ENCODE measurements at places on chromosomes 11 and 22.
A peak's percentile ranks its signal among the peaks of the same experiment; 100 is the strongest.

DNA sequence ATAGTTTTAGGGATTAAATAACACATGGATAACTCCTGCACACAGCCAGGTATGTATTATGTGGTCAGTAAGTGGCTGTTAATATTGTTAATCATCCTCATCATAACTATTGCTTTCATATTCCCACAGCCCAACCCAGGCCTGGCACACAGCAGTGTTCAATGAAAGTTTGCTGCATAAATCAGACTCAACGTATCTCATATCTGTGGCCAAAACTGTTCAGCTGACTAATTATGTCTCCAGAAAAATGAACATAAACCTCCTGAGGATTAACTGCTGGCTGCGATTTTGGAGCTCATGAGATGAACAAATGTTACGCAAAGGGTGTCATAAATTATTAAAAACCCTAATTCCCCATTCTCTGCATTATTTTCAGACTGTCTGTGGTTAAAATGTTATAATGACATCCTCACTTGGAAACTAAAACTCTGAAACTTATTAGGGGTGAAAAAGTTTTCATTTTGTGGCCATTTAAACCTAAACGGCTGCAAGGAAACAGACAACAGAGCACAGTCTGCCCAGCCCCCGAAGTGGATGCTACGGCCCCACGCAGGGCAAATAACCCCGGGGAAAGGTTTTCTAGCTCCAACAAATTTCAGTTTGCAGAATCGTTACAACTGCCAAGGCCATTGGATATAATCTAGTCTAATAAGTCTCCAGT, 17.3 kb downstream of the ABCC8 start:
- DNase-seq, result no peak

DNA sequence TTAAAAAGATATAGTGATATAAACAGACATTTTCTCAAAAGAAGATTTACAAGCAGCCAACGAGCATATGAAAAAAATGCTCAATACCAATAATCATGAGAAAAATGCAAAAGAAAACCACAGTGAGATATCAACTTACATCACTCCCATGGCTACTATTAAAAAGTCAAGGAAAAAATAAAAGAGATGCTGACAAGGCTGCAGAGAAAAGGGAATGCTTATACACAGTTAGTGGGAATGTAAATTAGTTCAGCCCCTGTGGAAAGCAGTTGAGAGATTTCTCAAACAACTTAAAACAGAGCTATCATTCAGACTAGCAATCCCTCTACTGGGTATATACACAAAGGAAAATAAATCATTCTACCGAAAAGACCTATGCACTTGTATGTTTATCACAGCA, 97.1 kb upstream of the CARD18 start:
- DNase-seq, result no peak

DNA sequence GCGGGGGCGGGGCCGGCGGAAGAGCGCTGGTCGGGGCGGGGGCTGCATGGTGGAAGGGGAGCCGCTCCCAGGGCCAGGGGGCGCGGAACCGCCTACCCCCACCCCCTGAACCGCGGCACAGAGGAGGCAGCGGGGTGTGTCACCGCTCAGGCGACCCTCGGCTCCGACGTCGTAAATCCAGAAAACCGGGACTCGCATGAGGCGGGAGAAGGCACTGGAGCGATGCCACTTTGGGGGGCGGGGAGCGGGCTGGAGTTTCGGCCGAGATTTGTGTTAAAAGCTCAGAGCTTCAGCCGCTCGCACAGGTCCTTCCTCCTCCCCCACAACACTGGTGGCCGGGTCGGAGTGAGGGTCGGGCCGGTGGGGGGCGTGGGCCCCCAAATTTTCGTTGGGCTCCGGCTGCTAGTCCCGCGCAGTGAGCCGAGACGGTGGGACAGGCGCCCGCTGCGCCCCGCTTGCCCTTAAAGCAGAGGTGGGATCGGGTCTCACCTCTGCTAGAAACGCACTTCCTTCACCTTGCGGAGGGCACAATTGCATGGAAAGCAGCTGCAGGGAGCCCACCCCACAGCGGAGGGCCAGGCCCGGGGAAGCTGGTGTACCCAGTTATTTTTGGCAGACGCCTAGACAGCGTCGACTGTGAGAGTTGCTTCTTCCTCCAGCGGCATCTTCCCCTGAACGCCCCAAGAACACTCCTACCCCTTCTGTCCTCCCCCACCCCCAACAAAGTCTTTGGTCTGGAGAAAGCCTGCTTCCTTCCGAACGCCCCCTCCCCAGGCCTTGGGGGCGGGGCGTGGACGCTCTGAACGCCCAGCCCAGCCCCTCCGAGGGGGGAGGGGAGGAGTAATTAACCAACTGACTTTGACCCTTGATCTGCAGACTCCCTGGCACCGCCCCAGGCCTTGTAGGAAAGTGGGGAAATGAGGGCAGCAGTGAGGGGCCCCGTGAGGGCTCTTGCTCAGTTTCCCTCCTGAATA, 1.1 kb downstream of the OVOL1 start:
- DNase-seq, result peak; percentile 64

GRCh38 chr11:8097062-8097461, 16.1 kb downstream of the TUB start:
- no peak for DNase-seq

GRCh38 chr11:73152086-73152853, 10.2 kb upstream of the FCHSD2 start:
- DNase-seq, result no peak

GRCh38 chr11:24739637-24740036, 242.8 kb downstream of the LUZP2 start:
- DNase-seq, result no peak

DNA sequence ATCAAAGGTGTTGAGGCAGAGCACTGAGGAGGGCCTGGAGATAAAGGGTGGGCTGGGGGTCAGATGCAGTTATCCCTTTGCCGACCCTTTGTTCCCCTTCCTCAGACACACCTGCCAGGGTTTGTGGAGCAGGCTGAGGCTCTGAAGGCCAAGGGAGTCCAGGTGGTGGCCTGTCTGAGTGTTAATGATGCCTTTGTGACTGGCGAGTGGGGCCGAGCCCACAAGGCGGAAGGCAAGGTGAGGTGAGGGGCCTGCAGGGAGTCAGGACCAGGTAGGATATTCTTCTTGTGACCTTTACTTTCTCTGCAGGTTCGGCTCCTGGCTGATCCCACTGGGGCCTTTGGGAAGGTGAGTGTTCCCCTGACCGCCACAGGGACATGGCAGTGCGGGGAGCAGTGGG, 2.6 kb downstream of the PRDX5 start:
- DNase-seq, result no peak

DNA sequence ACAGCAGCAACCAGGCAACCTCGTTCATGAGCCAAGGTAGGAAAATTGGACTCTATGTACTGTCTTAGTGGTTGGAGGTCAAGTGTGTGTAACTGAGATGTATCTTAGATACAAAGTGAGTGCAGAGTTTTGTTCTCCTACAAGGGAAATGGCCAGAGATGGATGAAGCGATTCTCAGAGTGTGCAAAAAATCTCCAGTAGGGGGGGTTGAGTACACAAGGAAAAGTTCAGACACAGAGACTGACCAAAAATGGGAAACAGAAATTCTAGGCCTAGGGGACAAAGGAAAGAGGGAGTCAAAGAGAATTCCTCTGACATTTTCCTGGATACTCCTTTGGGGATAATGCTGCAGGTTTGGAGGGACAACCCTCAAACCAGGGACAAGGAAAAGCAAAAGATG, 38.2 kb upstream of the OR5AK2 start:
- no peak for DNase-seq

DNA sequence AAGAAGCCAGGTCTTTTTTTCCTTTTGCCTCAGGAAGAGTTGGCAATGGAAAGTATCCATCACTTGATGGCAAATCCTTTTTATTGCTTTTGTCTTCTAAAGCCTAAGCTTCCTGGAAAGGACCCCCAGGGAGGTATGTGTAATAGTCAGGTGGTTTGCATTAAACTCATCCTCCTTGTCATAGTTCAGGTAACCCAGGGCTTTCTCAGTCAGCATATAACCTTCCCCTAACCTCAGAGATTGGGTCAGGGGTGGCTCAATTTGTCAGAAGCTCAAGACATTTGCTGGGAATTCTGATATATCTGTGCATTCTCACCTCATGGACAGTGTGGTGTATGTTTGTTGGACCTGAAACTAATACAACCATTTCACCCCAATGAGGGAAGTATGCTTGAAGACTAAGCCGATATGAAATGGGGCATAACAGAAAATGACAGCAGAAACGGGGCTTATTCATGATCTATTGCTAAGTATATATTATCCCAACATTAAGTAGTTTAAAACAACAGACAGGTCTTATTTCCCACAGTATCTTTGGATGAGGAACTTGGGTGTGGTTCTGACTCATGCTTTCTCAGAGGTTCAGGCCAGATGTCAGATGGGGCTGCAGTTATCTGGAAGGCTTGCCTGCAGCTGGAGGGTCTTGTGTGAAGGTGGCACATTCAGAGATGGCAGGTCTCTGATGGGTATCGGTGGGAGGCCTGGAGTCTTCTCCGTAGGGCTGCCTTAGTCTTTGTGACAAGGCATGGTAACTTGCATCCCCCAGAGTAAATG, 135.8 kb upstream of the SPON1 start:
- no peak for DNase-seq

DNA sequence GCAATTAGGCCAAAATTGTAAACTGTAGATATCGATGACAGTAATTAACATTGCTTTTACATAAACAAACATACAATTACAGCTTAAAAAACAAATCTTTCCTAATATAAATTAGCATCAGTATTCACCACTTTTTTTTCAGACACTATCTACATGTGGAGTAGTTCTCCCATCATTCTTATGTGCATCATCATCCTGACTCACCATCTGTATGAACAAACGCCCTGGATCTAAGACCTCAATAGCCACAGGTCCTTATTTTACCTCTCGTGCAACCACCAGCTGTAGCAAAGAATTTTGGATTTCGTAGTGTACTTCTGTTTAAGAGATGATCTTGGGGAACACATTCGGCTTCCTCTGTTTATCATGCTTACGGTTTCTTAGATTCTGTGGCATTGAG, 551.9 kb upstream of the KIRREL3 start:
- no peak for DNase-seq

GRCh38 chr22:29255064-29255621, 12.6 kb downstream of the RHBDD3 start:
- DNase-seq, result no peak

GRCh38 chr11:128152796-128153696, 434.3 kb downstream of the ETS1 start:
- DNase-seq, result no peak

DNA sequence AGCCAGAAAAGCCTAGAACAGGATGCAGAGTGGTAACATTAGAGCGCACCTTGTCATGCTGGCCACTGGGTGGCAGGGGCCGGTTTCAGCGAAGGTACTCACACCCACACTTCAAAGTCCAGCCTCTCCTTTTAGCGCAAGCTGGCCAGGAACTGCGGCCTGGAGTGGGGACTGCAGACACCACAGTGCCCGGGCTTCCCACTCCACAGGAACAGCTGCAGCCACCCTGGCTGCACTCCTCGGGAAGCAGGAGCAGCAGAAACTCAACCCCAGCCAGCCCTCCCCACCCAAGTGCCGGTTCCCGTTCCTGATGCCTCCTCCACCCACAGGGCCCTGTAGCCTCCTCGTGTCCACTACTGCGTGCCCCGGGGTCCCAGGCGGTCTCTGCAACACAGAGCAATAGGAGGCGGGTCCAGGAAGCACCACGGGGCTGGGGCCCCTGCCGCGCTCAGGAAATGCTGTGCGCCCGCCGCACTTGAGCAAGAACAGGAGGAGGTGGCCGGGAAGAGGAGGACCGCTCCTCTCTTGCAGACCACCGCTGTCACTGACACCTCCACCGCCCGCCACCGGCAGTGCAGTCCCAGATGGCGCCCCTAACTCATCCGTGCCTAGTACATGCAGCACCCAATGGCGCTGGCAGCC, 2.2 kb downstream of the RFPL2 start:
- peak; percentile 62 for DNase-seq

- DNase-seq, result no peak
Measured at GRCh38 chr22:46066691-46067090, 83.6 kb upstream of the PPARA start.

GRCh38 chr11:16923987-16924386, 90.2 kb downstream of the PLEKHA7 start:
- DNase-seq, result peak; percentile 74

- no peak for DNase-seq
Measured at GRCh38 chr11:35516403-35516802, 9.0 kb downstream of the PAMR1 start.

DNA sequence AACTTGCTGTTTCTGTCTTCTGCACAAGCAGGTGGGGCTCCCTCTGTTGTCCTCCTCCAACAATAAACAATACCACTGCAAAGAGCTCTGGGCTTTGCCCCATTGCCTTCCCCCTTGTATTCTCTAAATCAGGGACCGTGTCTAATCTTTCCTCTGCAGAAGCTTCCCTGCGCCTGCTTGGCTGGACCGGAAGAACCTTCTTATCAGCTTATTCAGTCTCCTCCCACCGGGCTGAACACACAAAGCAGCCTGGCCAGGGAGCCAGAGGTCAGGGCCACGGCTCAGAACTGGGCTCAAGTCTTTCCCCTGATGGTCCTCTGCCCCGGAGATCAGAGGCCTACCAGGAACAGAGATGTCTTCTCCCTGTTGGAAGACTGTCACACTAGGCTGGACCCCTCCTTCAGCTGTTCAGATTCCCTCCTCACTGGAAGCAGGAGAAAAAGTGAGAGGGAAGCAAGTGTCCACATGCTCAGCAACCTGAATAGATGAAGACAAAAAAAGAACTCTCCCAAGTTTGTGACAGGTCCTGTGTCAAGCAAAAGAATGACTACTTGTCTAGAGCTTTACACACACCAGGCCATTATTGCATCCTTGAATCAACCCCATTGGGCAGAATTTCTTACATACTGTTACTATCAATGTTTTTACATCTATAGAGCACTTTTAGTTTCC, 63.7 kb downstream of the RAB30 start:
- peak; percentile 80 for DNase-seq

DNA sequence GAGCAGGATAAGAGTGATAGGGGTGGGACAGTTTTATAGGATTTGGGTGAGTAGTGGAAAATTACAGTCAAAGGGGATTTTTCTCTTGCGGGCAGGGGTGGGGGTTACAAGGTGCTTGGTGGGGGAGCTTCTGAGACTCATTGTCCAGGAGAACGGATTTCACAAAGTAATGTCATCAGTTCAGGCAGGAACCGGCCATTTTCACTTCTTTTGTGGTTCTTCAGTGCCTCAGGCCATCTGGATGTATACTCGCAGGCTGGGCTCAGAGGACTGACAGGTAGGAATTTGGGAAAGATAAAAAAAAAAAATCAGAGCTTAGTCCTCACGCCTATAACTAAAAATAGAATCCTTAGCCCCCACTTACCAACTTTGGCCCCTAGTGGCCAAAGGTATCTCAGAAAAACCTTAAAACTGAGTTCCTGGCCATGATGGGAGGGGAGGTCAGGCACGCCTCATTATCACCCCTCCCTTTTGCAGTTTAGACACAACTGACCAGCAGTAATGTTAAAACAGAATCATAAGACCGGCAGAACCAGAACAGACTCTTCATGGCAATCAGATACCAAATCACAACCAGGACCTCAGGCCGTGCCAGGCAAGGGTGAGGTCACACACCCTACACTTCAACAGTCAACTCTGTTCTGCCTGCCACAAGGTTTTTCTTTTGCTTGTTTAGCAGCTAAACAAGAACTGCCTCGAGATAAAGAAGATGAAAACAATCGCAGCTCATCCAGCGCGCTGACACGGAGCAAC, 8.9 kb upstream of the APOBEC3G start:
- peak; percentile 67 for DNase-seq

GRCh38 chr11:10317776-10318526, 13.1 kb downstream of the ADM start:
- DNase-seq, result no peak
